ENCODE measurements at places on chromosomes 2 and 18. TPM values are rescaled to one million over a fixed set of nuclear protein-coding genes. Genes with fewer than 3 reads are reported as not detected.

The MAP2 gene
- polyA plus RNA-seq = 0.69 TPM

The CLEC4F gene
- polyA plus RNA-seq = not detected

The TSN gene
- 61.0 TPM for polyA plus RNA-seq

The CDK5R2 gene
- 0.05 TPM for polyA plus RNA-seq

The MRPS9 gene
- polyA plus RNA-seq = 36.1 TPM

The FOXI3 gene
- not detected for polyA plus RNA-seq

The GKN1 gene
- not detected for polyA plus RNA-seq

DNA sequence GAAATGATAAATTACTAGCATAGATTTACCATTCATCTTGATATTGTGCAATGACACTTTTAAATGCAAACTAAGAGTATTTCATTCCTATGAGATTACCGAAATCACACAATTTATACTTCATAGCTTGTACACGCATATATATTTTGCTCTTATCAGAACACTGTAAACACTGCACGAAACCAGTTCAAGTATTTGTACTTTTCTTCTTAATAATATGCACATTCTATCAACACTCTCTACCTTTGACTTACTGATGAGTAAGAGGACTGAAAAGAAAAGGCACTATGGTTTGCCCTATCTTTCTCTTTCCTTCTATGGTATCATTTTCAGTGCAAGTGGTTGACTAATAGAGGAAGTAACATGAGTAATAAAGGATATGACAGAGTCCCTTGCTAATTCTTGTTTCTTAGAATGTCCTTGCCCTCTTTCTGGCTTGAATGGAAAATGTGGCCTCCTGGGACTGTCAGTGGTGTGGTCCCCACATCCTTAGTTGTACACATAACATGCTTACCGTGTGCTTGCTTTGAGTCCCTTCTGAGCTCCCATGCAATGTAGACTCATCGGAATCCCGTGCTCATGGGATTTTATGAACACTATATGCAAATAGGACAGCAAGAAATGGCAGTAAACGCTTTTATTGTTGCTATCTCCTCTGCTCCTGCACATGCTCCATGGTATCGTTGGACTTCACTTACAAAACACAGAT, 363.5 kb upstream of the TNP1 start:
- DNase-seq = peak; percentile 90

DNA sequence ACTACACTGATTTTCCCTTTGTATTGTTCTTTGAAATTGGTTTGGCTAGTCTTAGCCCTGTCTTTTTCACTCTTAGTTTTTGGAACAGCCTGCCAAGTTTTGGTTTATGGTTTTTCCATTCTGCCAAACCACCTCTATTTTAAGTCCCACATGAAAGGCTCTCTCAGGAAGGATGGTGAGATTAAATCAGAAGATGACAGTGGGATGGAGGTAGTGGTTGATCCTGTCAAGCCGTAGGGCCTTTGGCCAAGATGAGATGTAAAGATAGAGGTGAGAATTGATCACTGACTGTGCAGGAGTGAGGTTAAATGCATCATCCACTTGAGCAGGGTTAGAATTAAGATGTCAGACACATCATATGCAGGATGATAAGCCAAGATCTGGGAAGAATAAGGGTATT, 948.5 kb downstream of the SLC4A3 start:
- no peak for DNase-seq

- DNase-seq = no peak
Measured at GRCh38 chr2:147081831-147082230, 763.0 kb upstream of the ACVR2A start.

- DNase-seq = no peak
Measured at GRCh38 chr2:74212702-74213410, 14.4 kb downstream of the MTHFD2 start.

- DNase-seq = no peak
Measured at GRCh38 chr2:148944536-148944935, 69.5 kb downstream of the KIF5C start.

All from AG04450 (cell line).